T-cell (primary cell): ENCODE measurements at places on chromosomes 7 and 10. TPM values are rescaled to one million over a fixed set of nuclear protein-coding genes. Genes with fewer than 3 reads are reported as not detected.

DNA sequence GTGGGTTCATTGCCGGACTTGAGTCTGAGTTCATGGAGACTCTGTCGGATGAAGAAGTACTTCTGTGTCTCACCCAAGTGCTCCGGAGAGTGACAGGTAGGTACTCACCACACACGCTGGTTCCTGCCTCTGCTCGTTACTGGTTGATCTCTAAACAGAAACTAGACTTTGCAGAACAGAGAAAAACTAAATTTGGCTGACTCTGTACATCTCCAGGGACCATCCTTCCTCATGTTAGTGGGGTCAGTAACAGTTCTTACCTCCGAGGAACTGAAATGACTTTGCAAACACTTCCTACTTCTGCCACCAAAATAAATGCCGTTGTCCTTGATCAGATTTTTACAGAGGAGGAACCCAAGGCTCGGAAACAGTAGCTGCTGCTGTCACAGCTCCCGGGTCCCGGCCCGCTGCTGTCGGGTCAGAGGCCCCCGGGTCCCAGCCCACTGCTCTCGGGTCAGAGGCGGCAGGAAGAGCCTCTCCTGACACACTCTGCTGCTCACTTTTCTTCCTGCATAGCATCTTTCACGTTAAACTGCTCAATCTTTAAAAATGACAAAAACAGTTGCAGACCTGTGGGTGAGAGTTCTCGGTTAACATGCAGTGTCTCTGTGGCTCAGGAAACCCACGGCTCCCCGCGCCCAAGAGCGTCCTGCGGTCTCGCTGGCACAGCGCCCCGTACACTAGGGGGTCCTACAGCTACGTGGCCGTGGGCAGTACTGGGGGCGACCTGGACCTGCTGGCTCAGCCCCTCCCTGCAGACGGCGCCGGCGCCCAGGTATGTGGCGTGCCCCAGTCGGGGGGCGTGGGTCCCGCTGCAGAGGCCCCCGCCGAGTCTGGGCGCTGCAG, 4.8 kb upstream of the MTG1 start:
- DNase-seq, result peak; percentile 42

DNA sequence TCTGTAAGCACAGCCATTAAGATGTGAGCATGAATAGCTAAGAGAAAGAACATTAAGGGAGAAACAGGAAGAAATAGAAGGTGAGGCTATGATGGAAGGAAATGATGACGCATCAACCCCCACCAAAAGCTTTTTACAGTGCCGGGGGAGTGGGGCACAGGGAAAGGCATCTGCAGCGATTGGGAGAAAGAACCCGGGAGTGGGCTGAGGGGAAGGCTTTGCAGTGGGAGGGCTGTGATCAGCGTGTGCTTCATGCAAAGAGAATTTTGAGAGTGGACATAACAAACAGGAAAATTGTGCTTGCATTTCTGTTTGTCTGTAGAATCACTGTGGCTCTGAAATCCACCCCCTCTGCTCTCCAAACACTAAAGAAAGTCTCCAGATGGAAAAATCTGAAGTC, 250.8 kb downstream of the KCNMA1 start:
- DNase-seq, result no peak

GRCh38 chr7:23383225-23383624, 84.1 kb downstream of the MALSU1 start:
- no peak for DNase-seq

ANKRD1 gene
- total RNA-seq, result not detected
